H7 (cell line): ENCODE measurements at places on chromosomes 11 and 22.

- no peak for DNase-seq
Observed at GRCh38 chr22:47293368-47294221, 531.1 kb downstream of the TBC1D22A start.

GRCh38 chr11:19467904-19468303, 227.2 kb upstream of the E2F8 start:
- DNase-seq = no peak

DNA sequence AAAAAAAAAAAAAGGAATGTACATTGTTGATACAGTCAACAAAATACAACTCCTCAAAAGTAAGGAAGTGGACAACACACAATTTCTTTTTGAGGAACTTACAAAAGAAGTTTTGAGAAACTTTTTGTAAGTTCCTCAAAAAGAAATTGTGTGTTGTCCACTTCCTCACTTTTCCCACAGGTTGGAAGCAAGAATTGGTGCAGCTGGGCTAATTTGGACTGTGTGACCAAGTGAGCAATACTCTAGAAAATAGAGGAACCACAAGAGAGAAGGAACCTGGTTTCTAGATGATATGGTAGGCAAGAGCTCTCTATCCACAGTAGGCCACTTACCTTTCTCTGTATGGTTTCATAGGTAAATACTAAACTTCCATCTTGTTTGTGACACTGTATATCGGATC, 1053.8 kb downstream of the LRRC4C start:
- DNase-seq = no peak

DNA sequence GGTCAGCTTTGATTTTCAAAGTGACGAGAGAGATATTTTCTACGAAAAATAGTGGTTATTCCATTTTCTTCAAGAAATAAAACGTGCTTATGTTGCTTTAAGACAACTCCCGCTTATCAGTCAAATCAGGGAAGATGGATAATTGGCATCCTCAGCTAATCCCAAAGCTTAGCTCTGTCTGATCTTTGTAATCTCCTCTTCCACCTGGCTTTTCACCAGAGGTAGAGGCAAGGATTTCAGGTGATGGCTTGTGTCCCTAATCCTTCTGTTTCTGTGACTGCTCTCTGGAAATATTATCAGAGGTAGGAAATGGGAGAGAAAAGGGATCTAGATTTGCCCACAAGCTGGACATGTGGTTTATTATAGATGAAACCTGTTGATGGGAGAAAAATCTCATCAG, 78.9 kb downstream of the DBX1 start:
- no peak for DNase-seq

DNA sequence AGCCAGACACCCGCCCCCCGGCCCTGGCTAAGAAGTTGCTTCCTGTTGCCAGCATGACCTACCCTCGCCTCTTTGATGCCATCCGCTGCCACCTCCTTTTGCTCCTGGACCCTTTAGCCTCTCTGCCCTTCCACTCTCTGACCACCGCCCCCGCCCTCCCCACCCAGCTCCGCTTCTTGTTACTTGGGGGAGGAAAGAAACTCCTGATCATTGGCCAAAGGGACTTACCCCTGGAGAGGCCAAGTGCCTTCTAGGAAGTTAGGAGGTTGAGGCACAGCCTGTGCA, at the start of gene PRR33:
Gene PRR33, minus strand, starts transcription at position 65 of the 285 bp plus-strand sequence. CDS start 1,311 bp downstream, outside the sequence.
- DNase-seq = peak; percentile 61

GRCh38 chr11:116703421-116703820, 69.4 kb downstream of the BUD13 start:
- peak; percentile 88 for DNase-seq

GRCh38 chr22:25758316-25758715, 16.3 kb downstream of the MYO18B start:
- no peak for DNase-seq

GRCh38 chr11:83056204-83056603, 15.5 kb downstream of the RAB30 start:
- DNase-seq = no peak

DNA sequence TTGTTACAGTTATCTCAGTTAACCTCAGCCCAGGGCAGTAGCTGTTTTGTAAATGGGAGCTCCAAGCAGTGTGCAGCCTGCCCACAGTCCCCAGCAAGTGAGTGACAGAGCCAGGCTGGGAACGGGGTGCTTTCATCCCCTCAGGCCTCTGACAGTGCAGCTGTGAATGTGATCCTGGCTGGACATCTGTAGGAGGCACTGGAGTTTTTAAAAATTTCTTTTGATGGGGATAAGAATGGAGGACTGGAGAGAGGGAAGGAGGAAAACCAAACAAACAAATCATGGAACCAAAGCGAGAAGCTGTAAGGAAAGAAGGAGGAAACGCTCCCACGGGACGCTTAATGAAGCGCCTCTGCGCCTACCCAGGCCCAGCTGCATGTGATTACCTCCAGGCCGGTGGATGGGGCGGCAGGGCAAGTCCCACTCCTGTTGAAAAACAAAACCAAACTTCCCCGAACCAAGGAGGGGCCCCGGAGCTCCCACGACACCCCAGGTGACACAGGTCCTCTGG, 40.6 kb downstream of the SCUBE1 start:
- no peak for DNase-seq

GRCh38 chr11:106208760-106209159, 131.3 kb downstream of the AASDHPPT start:
- no peak for DNase-seq

DNA sequence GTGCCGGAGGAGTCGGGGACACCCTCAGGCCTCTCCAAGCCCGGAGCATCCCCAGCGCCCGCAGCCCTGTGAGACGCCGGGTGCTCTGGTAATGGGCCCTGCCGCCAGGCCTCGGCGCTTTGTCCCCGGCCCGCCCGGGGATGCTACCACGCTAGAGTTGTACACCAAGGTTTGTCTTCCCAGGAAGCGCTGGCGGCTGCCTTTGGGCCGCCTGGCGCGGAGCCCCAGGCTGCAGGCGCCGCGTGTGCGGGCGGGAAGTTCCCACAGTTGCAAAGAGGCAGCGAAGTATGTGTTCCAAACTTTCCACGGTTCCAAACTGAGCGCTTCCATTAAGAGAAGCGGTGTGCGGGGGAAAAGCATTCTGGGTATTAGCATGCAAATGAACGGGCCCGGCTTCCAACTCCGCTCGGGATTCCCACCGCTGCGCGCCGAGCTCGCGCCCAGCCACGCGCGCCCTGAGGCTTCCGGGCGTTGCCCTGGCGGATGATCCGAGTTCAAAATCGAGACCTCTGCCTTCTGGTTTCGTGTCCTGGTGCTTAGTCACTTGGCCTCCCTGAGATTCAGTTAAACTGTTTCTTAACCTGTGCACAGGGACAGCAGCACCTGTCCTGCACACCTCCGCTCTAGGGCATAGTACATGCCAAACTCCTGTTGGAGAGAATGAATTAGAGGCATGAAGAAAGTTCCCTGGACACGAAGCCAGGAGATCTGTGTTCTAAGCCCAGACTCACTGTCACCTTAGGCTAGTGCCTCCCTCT, 1.3 kb upstream of the PATZ1 start:
- peak; percentile 86 for DNase-seq
